DMS153 (cell line): ENCODE measurements at places on chromosomes 2 and 18.

GRCh38 chr2:223314811-223315210, 262.8 kb downstream of the KCNE4 start:
- DNase-seq = no peak

DNA sequence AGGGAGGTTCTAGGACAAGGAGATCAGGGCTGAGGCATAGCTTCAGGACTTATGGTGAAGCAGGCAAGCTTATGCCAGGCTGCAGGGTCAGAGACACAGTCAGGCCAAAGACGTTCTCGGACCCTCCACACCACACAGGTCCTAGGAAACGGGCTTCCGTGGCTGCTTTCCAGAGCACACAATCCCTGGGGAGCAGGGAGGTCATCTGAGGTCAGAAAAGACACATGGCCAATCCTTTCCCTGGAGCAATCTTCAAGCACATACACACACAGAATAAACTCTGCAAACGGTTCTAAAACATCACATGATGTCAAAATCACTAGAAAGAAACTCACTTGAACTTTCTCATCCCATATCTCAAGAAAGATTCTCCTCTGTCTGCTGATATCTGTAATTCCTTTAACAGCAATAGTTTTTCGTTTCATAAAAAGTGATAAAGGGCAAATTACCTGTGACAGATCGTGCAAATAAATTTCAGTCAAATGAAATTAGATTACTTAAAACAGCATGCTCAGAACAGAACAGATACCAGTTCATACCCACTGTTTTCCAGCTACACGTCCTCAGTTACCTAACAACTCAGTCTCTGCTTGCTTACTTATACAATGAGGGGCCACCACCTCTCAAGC, 63.9 kb downstream of the MBOAT2 start:
- no peak for DNase-seq

DNA sequence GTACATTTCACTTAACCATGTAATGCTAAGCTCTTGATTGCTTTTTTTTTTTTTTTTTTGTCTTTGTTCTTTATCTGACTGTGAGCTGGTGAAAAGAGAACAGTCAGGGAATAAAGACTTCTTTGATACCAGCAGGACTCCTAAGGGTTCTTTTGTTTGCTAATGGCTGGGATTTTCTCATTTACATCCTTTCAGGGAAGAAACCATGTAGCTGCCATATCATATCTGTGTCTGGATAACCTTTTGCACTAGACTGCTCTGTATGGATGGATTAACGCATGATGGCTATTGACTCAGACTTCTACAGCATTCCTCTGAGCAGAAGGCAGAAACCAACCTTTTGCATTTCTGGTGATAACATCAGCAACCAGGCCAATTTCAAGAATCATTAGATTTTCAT, 504.0 kb downstream of the LRRTM4 start:
- no peak for DNase-seq

DNA sequence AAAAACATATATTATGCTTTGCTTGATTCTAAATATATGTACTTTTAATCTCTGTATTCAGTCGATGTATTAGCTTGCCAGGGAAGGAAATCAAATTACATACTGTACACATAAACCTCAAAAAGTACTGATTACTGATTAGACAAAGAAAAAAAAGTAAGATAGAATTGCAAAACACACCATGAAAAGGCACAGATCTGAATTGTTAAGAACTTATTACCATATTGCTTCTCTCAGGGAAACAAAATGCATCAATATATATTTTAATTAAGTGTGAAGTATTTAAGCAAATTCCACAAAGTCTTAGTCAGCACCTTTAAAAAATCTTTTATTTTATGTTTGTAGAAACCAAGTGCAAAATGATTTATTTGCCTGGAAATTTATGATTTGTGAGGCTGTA, 309.3 kb downstream of the RNF144A start:
- no peak for DNase-seq

- DNase-seq = no peak
Observed at GRCh38 chr2:119294671-119295070, 71.0 kb downstream of the STEAP3 start.

- no peak for DNase-seq
Observed at GRCh38 chr2:240469239-240469636, 33.8 kb downstream of the GPC1 start.

- DNase-seq = no peak
Observed at GRCh38 chr2:12424219-12424618, 292.5 kb upstream of the TRIB2 start.

- DNase-seq = no peak
Observed at GRCh38 chr2:7206111-7206810, 289.0 kb downstream of the RNF144A start.

GRCh38 chr2:25116956-25117355, 51.4 kb downstream of the POMC start:
- DNase-seq = no peak

DNA sequence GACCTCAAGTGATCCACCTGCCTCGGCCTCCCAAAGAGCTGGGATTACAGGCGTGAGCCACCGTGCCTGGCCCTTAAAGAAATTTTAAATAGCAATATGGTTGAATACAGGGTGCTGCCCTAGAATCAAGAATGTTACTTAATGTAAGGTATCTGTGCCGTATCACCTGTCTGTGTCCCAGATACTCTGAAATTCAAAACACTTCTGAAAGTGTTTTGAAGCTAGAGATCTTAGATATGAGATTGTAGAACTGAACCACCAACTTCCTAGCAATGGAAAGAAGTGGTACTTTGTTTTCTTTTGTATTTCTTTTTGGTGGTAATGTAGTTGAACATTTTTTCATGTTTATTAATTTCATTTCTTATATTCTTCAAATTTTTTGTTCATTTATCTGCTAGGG, 13.0 kb downstream of the PTPN4 start:
- no peak for DNase-seq

GRCh38 chr2:230722207-230722885, 9.7 kb downstream of the CAB39 start:
- no peak for DNase-seq

DNA sequence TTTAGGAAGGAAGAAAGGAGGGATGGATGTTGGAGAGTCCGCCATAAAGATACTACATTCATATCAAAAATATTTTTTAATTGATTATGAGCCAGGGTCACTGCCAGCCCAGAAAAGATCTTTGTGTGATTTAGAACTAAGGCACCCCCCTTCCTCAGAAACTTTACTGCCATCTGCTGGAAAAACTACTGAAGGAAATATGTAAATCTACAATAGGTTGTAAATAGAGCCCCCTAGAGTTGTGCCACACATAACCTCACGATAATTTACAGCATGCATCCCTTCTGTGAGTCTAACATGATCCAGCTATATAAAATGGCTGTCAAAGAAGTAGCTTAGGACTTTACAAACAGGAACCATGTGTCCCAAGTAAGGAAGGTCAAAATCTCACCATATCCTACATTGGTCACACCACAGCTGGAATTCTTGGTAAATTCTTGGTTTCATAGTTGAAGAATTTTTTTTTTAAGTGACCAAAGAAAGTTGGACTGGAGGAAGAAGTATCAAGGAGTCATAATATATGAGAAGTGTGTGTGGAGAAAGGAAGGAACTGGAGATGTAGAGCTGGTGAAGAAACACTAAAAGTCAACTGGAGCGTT, 152.5 kb downstream of the CYP26B1 start:
- peak; percentile 6 for DNase-seq

DNA sequence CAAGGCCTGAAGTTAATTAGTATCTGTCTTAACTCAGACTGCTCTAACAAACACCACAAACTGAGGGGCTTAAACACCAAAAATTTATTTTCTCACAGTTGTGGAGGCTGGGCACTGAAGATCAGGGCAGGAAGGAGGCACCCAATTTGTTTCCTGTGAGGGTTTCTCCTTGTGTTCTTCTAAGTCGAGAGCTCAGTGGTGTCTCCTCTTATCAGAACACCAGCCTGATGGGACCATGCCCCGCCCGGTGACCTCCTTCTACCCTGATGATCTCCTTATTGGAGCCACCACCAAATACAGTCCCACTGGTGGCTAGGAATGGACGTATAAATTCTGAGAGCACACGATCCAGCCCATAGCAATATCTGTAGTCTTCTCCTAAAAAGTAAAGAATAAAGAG, 20.5 kb downstream of the TMEM18 start:
- DNase-seq = no peak

DNA sequence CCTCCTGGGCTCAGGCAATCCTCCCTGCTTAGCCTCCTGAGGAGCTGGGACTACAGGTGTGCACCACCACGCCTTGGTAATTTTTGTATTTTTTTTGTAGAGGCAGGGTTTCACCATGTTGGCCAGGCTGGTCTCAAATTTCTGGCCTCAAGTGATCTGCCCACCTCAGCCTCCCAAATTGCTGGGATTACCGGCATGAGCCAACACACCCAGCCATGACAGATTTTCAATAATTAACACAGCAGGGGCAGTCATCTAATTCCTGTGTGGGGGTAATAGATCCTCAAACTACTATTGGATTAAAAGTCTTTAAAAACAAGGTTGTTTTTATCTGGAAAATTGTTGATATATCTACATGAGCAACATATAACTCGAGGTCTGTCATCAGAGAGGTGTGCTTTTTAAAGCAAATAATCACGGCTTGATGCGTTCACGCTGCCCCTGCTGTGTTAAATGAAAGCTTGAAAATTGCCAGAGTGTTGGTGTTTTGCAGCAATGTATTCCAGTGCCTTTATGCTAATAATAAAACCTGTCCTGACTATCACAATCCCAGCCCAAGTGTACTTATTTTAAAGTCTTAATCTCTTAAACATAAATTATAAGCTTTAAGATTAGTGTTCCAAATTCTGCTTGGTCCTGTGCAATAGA, 35.6 kb upstream of the ASB1 start:
- no peak for DNase-seq

DNA sequence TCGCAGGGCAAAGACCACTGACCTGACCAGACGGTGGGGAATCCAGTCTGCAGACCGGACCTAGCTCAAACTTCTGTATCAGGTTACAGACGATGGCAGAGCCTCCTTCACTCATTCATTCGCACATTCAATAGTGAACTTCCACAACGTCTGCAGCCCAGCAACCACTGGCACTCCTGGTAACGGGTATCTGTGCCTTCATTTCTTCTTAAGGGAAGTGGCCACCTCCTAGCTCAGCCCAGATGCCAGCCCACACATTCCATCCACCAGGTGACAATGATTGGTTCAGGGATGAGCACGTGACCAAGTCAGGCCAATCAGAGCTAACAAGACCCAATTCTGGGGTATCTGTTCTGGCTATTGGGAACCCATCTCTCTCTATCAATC, 15.9 kb upstream of the ARMC9 start:
- DNase-seq = no peak

DNA sequence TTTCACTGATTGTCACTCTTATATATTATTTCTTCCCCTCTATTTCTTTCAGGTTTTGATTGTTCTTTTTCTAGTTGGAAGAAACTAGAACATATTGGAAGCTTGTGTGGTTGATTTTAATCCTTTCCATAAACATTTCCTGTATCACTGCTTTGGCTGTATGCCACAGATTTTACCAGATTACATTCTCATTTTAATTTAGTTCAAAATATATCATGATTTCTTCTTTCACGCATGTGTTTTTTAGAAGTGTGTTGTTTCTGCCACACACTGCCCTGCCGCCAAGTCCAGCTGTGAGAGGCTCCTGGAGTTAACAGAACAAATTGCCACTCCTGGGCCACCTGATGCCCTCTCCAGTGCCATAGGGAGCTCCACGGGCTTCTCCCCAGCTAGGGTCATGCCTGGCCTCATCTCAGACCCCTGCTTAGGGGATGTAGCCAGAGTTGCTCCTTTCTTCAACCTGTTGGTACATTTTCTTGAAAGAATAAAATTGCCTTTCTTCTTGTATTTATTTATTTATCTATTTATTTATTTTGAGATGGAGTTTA, 206.2 kb upstream of the COPS8 start:
- DNase-seq = no peak

- no peak for DNase-seq
Observed at GRCh38 chr18:69755041-69755440, 192.6 kb downstream of the CD226 start.

DNA sequence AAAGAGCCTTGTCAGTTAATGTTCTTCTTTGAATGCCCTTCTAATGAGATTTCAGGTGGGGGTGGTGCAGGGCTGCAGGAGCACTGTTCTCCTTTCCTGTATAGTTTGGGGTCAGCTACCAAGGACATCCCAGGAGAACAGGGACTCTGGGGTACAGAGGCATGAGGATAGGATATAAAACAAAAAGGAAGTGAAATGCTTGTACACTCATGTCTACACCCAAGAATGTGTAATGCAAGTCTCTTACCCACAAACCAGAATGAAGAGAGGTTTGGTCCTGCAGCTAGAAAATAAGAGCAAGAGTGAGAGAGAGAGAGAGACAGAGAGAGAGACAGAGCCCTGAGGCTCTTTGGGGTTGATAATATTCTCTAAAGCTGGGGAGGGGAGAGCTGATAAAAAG, 151.8 kb upstream of the KCTD1 start:
- DNase-seq = no peak
